Stimulated activated CD8-positive, alpha-beta memory T cell treated with anti-CD3 and anti-CD28 coated beads, Interleukin-7, amount 100 ng/mL, for 1 hour (primary cell): ENCODE measurements at places on chromosomes 11 and 22.

- no peak for DNase-seq
These were observed 17.9 kb downstream of the RTN3 start for GRCh38 chr11:63698976-63699733.

DNA sequence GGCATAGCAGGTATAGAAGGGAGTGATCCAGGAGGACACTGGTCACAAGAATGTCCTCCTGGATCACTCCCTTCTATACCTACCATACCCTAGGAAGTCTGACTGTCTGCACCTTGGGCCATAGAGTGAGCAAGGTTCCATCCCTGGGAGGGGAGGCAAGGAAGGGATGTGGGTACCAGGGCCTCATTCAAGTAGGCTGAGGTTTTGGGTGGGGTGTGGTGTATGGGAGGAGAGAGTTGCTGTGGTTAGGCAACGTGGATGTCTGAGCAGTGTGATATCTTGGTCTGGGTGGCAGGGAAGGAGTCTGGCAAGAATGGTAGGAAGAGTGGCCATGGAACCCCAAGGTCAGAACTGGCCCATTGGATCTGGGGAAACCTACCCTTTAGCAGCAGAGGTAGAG lies 13.2 kb downstream of the PPFIBP2 start:
- DNase-seq, result no peak

DNA sequence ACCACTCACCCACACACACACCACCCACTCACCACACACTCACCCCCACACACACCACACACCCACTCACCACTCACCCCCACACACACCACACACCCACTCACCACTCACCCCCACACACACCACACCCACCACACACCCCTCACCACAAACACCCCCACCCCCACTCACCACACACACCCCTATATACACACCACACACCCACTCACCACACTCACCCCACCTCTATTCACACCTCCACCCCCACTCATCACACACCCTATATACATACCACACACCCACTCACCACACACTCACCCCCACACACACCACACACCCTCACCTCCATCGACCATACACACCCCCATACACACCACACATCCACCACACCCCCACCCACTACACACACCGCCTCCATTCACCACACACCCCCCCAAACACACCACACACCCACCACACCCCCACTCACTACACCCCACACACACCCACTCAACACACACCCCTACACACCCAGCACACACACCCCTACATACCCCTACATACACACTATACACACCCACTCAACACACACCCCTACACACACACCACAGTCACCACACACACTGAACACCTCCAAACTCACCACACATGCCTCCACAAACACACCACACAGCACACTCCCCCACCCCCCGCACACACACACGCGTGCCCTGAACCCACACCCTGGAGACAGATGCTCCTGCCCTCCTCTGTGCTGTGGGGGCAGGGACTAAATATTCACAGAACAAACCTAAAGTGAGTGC lies 19.0 kb upstream of the TTLL12 start:
- DNase-seq, result no peak

DNA sequence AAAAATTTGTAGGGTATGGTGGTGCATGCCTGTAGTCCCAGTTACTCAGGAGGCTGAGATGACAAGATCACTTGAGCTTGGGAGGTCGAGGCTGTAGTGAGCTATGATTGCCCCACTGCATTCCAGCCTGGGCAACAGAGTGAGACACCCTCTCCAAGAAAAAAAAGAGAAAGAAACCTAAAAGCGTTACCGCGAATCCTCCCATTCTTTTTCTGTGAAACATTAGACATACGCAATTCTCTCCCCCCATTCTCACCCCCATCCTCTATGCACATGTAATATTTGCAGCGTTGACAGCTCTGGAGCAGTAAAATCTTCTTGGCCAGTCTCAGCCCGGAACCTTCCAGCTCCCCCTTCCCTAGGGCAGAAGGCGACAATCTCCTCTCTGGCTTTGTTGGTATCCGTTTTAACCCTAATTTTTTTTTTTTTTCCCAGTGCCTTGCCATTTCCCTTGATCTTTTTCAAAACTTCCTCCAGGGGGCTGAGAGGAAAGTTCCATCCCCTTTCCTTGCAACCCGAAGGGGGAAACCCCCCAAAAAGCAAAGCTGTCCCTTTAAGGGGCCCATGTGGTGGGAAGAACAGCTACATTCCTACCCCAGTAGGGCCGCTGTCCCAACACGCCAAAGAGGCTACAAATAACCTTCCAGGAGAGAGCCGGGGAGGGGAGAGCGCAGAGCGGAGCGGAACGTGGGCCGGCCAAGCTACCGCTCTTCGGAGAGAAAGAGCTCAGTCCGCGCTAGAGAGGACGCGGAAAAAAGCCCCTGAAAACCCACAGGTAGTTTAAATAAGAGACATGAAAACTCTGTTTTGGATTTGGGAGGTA lies 1.9 kb downstream of the LRP4 start:
- DNase-seq, result no peak

DNA sequence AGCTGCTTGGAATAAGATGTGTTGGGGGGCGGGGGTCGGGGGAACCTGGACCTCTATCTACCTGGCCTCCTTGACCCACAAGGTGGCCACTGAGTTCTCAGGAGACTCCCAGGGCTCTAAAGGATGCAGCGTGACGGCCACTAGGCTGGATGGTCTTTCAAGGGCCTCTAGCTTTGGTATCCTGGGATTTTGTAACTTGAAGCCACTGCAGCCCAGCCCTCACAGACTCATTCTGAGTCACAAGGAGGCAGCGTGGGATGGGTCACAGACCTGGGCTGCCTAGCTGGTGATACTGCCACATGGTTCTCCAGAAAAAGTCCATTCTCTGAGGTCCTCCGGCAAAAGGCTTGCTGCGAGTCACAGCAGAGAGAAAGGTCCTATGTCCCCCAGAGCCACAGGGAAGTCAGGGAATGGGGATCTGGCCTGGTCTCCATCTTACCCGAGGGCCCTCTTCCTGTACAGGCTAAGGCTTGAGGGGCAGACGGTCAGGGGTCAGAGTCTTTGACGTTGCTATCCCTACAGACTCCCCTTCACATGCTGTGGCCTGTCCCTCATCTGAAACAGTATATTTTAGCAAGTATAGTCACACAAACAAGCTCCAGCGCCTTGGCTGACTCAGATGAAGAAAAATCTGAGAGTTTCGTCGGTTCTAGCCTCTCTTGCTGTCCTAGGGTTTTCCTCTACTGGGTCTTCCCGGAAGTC lies 52.4 kb downstream of the KCNC1 start:
- DNase-seq, result no peak

DNA sequence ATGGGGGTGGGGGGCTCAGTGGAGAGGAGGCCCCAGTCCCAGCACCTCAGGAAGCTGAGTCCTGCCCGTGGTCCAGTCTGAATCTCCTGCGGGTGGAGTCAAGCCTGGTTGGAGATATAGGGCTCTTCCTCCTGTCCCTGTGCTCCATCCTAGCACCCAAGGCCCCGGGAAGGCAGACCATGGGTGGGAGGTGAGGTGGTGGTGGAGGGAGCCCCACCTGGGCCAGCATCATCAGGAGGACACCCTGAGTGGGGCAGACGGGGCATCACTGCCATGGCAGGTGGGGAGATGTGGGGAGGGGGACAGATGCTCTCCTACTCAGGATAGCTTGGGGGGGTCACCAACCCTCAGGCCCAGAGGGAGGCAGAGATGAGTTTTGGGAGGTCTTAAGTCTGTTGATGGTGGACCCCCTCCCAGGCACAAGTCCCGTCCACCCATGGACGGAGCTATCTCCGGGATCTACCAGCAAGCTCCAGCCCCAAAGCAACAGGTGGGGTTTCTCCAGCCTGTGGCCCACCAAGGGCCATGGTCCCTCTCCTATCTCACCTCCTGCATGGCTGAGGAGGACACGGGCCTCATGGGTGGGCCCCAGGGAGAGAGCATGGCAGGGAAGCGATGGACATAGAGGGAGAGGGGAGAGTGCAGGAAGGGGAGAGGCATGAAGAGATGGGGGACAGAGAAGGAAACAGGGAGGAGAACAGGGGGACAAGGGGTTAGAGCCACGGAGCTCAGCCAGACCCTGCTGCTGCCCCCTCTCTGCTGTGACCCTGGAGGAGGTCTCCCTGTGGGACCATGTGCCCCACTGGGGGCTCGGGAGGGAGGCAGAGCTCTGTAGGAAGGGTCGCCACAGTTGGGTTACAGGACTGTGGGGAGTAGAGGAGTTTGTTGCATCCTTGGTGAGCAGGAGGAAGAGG lies 1.3 kb downstream of the MRGPRE start:
- no peak for DNase-seq

DNA sequence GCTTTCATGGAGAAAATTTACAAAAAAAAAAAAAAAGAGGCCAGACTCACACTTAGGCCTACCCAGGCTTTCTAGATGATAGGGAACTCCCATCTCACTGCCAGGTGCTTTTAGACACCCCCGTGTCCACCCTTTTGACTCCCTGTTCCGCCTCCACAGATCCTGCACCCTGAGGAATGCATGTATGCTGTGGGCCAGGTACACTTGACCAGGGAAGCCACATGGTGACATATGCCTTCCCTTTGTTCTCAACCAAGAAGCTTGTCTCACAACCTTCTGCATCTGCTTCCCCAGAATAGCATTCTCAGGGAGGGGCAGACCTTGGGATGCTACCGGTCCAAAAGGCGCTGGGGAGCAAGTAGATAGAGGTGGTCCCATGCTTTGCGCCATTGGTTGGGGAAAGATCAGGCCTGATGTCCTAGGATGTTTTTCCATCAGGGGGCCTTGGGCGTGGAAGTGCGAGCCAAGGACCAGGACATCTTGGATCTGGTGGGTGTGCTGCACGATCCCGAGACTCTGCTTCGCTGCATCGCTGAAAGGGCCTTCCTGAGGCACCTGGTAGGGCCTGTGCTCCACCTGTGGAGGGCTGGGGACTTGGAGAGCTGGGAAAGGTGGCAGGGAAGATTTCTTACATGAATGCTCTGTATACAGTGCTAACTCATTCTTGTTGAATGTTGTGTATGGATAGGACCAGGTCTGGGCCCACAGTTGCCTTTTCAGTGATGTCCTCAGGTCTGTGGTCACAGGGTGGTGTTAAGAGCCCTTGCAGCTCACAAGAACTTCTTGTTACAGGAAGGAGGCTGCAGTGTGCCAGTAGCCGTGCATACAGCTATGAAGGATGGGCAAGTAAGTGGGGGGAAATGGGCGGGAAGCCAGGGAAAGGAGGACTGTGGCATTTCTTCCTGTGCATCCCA lies 7.5 kb downstream of the HMBS start:
- DNase-seq, result no peak

- DNase-seq, result no peak
These were observed 4.9 kb upstream of the SLC6A5 start for GRCh38 chr11:20594274-20595061.

- no peak for DNase-seq
These were observed 122.5 kb downstream of the GALNT18 start for GRCh38 chr11:11499300-11499699.

DNA sequence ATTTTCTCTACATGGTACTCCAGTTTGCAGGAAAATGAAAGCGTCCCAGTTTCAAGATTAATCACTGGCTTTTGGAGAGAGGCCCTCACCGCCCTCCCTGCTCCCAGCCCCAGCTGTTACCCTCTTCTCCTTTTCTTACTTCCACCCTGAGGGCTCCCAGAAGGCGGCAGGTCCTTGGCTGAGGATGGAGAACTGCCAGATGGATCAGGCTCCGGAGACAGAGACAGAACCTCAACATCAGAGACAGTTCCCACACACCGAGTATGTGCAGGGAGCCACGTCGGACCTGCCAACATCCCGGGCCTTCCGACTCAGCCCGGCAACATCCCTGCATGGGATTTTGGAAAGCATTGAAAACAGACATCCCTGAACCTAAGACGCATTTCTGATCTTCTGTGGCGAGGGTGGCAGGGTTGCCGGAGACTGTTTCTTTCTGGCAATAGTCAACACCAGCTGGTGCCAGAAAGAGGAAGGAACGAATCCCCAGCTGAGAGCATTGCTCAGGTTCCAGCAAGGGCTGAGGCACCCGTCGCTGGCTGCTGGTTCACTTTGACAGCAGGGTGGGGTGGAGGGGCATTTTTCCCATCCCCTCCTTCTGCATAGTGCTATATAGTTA lies 467.1 kb downstream of the MIAT start:
- DNase-seq, result no peak

DNA sequence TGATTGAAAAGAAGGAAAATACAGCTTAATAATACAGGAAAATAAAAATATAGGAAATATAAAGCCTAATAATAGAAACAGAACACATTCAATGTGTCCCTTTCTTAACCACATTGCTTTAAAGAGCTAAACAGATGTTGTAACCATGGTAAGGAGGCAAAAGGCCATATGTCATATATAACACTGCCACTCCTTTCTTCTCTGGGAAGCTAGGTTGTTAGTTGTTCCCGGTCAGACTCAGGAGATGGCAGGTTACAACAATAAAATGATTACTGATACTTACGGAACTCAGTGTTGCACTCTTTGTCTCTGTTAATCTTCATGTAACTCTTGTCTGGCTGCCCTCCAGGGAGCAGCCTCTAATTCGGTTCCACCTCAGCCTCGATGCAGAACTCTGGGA lies 134.7 kb upstream of the PGR start:
- DNase-seq, result no peak

- DNase-seq, result no peak
These were observed 28.2 kb downstream of the CAT start for GRCh38 chr11:34466802-34467488.

GRCh38 chr22:41818011-41818410 lies 14.9 kb upstream of the SREBF2 start:
- no peak for DNase-seq

DNA sequence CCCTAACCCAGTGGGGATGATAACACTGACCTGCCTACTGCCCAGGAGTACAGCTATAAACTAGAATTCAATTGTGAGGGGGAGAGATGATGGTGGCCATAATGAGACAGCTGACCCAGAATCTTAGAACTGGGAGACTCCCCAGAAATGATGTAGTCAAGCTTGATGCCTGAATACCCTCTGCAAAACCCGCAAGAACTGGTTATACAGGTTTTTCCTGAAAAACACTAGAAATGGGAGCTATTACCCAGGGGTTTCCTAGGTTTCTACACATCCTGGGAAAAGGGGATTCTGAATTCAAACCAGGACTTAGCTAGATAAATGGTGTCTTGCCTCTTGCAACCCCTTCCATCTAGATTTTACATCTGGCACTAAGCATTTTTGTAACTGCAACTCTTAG lies 113.8 kb upstream of the NARS2 start:
- DNase-seq, result no peak

DNA sequence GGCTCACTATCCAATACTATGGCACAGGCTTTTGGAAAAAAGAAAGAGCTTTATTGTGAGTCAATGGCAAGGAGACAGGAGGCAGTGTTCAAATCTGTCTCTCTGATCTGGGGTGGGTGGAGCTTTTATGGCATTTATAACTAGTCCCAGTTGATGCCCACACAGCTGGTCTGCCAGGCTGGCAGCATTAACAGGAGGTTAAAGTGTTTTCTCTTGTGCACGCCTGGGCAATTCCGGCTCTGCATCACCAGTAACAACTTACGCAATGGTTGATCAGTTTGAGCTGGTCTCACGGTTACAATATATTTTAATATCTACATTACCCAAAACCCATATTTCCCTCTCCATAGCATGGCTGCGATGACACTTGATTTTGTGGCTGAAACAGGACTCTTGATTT lies 15.1 kb upstream of the SMIM38 start:
- no peak for DNase-seq

DNA sequence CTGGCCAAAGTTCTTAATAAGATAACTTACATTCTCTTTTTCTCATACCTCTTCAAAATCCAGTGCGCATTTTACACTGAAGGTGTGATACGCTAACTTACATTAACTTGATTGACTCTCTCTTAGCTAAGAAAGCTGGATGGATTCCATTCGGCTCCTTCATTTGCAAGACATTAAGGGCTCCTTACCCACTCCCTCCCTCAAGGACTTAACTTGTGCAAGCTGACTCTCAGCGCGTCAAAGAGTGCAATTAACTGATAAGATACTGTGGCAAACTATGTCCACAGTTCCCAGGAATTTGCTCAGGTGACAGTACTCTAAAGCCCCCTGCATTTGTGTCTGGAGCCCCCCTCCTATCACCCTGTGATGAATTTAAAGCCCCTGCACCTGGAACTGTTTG lies 6.4 kb upstream of the RFPL1 start:
- no peak for DNase-seq
